ENCODE measurements at places on chromosomes 6 and 20.

DNA sequence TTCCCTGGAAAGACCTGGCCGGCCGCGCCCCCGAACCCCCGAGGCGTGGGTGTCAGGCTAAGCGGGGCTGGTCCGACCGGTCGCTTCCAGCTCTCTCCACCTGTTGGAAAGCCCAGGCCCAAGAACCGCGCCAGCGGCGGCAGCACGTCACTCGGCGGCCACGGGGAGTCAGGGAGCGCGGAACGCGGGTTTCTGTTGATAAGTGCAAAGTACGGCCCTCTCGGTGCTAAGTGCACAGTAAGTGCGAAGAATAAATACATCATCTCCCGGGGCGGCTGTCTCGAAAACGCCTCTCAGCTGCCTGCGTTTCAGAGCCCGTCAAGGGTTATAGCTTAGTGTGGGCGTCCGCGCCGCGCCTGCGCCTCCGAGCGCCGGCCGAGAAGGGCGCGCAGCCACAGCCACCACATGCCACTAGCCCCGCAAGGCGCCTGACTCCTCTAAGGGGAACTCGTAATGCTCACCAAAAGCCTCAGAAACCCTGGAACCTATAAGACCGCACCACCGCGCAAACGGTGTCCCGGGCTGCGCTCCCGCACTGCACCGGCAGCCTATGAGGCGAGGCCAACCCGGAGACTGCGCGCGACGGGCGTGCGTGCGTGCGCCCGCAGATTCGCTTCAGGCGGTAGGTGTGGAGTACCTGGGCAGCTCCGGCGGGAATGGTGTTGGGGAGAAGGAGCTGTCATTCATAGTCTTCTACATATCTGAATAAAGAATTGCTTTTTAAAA lies 9.2 kb upstream of the TBX18 start:
- DNase-seq: no peak

DNA sequence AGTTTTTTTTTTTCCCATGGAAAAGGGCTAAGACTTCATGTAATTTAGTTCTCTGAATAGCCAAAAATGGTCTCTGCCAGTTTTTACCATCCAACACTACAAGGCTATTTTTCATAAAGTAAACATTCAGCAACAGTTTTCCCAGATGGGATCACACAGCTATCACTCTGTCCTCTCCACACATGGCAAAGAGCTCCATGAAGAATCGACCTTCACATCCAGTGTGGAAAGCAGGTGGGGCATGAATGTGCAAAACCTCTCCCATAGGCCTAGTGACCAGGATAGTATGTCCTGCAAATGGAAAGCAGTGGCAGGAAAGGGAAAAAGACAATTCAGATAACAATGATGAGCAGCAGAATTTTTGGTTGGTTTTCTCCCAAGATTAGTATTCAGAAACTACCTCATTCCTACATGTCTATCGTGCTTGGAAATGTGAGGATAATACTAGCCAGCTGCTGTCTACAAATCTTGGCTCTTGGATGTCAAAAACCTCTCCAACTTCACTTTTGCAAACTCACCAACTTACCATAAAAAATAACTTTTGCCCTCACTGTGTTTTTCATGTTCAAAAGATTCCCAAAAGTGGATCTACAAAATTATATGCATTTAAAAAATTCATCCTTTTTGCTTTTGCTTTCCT lies 159.7 kb upstream of the MCHR2 start:
- no peak for DNase-seq

DNA sequence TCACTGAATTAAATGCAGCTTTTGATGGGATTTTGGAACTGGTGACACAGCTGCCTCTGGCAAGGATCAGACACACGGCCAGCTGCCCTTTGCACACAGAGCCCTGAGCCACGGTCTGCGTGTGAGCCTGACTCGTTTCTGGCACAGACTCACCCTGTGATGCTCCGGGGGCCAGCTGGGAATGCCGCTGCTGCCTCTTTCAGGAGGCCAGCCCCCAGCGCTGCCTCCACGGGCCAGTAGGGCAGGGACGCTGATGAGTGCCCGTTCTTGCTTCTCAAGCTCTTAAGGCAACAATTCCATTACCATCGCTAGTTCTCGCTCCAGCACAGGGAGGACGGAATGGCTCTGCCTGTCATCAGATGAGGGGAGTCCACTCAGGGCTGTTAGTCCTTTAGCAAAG lies 61.6 kb downstream of the IRF4 start:
- DNase-seq: no peak

DNA sequence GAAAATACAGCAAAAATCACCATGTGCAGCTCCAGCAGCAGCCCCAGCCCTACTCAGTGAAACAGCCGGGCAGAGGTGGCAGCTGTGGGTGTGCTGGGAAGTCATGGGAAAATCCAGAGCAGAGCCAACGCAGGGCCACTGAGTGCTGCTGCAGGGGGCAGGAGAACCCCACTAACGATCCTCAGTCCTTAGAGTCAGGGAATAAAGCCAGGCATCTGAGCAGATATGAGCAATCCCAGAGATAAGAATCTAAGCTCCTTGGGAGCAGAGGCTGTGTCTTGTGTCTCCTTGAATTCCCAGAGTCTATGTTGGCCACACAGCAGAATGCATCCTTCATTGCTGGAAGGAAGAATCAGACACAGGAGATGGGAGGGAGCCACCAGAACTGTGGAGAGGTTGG lies 493.1 kb upstream of the MAP3K7 start:
- no peak for DNase-seq

GRCh38 chr6:87742106-87742505 lies 40.1 kb upstream of the AKIRIN2 start:
- peak; percentile 82 for DNase-seq

- DNase-seq: no peak
Measured at GRCh38 chr6:121503589-121503991, 68.1 kb downstream of the GJA1 start.

DNA sequence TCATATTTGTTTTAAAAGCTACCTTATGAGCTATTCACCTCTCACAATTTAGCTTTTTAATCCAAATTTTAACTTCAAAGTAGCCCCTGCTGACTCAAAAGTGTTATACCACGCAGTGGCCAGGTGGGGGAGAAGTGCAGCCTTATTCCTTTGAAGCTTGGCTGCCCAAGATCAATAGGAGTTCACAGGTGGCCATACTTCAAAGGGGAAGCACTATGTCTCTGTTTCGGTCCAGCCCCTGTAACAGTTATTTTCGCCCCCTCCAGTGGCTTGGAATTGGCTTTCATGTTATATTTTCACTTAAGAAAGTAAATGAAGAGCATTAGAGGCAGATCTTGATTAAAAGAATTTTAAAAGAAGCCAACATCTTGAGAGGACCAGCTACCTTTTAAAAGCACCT lies 608.4 kb downstream of the EPHA7 start:
- no peak for DNase-seq

DNA sequence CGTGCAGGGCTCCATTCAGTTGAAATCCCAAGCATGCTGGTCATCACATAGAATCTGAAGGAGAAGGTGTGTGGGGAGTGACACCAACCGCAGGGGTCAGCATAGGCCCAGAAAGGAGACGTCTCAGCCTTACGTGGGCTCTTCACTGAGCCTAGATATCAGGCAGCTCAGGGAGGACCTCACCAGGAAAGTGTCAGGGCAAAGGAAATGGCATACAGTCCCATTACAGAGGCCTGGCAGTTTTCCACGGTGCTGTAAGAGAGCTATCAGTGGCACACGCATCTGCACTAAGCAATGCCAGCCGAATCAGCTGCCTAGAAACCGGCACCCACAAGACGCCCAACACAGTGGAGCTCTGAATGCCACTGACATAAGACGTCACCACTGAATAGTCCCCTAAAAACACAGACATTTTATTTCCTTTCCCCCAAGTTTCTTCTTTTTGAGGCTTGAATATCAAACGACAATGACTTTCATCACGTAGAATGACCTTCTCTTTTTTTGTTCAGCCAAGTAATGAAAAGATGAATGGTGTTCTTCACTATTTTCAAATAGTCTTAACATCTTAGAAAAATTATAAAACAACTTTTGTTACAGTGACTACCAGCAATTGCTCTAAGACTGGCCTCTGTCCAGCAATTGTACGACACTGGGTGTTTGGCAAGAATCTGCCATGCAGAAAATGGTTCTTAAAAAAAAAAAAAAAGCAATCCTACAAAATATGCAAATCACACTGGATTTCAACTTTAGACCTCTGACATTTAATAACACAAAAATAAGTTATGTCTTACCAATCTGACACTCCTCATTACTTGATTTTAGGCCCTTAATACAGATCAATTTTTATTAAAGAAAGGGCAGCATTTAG lies 88.9 kb upstream of the FOXQ1 start:
- no peak for DNase-seq

- no peak for DNase-seq
Measured at GRCh38 chr20:4519534-4519933, 202.2 kb upstream of the PRND start.

GRCh38 chr20:51532577-51533191 lies 9.8 kb downstream of the NFATC2 start:
- peak; percentile 30 for DNase-seq

DNA sequence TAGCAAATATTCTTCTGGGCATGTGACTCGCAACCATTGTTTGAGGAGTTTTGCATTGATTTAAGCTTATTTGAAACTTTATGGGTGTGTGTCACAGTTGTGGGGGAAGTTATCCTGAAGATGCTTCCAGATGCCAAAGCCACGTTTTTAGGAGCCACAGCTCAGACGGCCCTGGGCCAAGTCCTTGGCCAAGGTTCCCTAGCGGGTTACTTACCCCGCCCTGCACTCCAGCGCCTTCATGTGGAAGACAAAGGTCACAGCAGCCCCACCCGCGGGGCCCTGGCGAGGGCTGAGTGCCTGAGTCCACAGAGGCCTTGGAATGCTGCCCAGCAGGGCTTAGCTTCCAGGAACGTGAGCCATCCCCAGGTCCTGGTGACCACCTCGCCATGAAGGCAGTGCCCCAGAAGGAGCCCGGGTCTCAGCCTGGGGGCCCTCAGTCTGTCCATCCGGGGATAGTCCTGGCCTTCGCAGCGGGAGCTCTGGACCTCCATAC lies 308.3 kb downstream of the CDH4 start:
- DNase-seq: no peak

GRCh38 chr20:3166913-3167342 lies 6.4 kb downstream of the LZTS3 start:
- DNase-seq: no peak

DNA sequence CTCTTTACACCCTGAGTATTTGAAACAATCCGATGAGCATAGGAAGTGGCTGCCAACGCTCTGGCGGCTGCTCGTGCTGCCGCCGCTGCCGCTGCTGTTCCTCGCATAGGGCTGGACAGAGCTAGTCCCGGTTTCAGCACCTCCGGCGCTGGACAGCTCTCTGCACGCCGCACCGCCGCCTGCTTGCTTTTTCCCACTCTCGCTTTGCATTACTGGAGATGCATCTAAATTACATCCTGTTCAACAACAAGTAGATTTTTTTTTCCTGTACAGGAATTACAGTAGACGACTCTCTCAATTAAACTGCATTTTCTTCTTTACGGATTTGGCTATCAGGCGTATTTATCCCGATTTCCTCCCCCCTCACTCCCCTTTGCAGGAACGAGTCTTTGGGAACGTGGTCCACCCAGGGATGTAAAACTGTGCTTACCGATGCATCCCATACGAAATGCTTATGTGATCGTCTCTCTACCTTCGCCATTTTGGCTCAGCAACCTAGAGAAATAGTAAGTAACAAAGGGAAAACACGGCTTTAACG lies 563.8 kb downstream of the LMBRD1 start:
- DNase-seq: no peak

- DNase-seq: no peak
Measured at GRCh38 chr6:151409679-151410078, 18.3 kb upstream of the ZBTB2 start.

GRCh38 chr6:132598473-132598872 lies 8.9 kb upstream of the TAAR5 start:
- DNase-seq: no peak

GRCh38 chr6:138456401-138456790 lies 42.9 kb downstream of the NHSL1 start:
- DNase-seq: no peak

GRCh38 chr20:36455972-36456625 lies 85.2 kb upstream of the MYL9 start:
- no peak for DNase-seq

- DNase-seq: no peak
Measured at GRCh38 chr20:18165553-18165952, 27.9 kb downstream of the KAT14 start.

- no peak for DNase-seq
Measured at GRCh38 chr6:37862430-37862829, 42.9 kb downstream of the ZFAND3 start.

- peak; percentile 51 for DNase-seq
Measured at GRCh38 chr6:170291271-170292110, 613 bp upstream of the DLL1 start.

DNA sequence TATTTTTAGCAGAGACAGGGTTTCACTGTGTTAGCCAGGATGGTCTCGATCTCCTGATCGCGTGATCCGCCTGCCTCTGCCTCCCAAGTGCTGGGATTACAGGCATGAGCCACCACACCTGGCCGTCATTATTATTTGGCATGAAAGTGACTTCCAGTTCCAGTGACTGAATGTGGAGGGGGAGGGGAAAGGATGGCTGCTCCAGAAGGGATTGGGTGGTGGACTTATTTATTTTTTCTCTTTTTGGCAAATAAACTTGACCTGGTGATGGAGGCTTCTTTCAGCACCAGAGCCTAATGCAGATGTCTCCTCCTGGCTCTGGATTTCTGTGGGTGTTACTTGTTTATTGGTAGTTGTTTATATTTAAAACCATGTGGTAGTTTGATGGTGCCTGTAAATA lies 16.9 kb upstream of the SLC22A23 start:
- DNase-seq: no peak

GRCh38 chr6:145323646-145324045 lies 411.7 kb downstream of the EPM2A start:
- DNase-seq: no peak

- no peak for DNase-seq
Measured at GRCh38 chr20:51594236-51595057, 51.9 kb upstream of the NFATC2 start.

- no peak for DNase-seq
Measured at GRCh38 chr6:142947714-142948480, 2.9 kb upstream of the HIVEP2 start.

- DNase-seq: no peak
Measured at GRCh38 chr20:31607640-31608250, 2.7 kb downstream of the ID1 start.

DNA sequence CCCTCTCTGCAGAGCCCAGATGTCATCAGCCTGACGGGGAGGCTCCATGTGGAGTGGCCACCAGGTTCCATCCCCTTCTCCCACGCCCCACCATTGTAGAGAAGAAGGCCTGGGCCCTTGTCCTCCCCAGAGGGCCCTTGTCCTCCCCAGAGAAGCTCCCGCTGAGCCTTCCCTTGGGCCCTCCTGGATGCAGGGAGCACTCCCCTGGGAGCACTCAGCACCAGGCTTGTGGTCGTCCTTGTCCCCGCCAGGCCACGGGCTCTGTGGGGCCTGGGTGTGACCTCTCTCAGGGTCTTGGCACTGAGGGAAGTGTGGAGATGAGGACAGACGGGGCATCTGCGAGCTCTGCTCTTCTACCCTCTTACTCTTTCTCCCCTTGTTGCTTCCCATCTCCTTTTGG lies 83.4 kb upstream of the NNAT start:
- DNase-seq: no peak

Data from CD8-positive, alpha-beta memory T cell (primary cell).